ENCODE measurements at places on chromosomes 12 and 14.

GRCh38 chr12:43841253-43841652 lies 5.4 kb downstream of the TMEM117 start:
- DNase-seq = no peak

- peak; percentile 50 for DNase-seq
Observed at GRCh38 chr12:104049278-104049902, 597 bp downstream of the GLT8D2 start.

DNA sequence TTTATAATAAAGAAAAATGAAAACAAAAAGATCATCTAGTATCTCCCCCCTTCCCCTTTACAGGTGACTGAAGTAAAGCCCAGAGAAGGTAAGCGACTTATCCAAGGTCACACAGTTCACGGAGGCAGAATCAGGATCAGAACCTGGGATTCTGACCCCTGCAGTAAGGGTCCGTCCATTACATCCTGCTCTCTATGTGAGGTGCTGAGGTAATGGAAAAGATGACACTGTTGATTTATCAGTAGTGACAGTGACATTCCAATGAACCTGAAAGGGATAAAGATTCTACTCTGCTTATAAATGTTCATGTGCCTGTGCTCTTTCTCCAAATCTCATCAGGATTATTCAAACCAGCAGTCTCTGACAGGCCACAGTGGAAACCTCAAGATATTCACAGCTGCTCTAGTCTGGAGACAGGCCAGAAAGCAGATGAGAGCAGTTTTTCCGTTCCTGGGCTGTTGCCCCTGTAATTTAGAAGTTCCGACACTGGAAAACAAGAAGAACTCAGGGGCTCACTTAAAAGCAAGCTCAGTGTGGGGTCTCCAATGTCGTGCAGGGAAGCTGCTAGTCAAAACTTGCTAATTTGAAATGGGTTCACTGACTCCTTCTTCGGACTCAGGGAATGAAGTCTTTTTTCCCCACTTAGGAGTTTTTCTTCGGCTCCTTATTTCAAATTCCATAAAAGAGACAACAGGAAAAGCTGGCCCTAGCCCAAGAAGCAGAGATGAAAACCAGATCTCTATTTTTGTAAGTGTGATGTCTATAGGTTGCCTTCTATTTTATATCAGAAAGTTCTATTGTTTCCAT lies 131.8 kb upstream of the EEA1 start:
- peak; percentile 56 for DNase-seq

GRCh38 chr12:63958876-63959580 lies 114.5 kb downstream of the SRGAP1 start:
- DNase-seq = no peak

GRCh38 chr12:80509781-80510556 lies 65.9 kb downstream of the PTPRQ start:
- peak; percentile 57 for DNase-seq

- peak; percentile 58 for DNase-seq
Observed at GRCh38 chr14:73696466-73697400, 17.5 kb downstream of the PNMA1 start.

- peak; percentile 25 for DNase-seq
Observed at GRCh38 chr14:22303589-22304195, 285.3 kb downstream of the DAD1 start.

- DNase-seq = peak; percentile 67
Observed at GRCh38 chr12:101759396-101760047, 20.3 kb upstream of the SYCP3 start.

DNA sequence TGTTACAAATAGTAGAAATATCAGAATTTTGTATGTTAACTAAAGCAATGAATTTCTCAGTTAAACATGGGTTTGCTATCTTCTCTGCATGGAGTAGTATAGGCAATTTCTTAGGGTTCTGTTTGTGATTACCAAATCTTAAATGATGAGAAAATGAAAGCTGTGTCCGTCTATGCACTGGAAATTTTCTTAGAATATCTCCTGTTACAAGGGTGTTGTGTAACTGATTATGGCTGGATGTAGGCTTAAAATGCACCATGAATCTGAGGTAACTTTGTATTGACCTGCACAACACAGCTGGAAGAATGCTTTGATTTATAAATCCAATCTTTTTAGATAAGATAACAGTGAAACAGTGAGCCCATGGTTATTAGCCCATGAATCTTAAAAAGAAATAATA lies 17.8 kb downstream of the TRIP11 start:
- DNase-seq = no peak

GRCh38 chr14:58291646-58292045 lies 6.7 kb upstream of the ARID4A start:
- no peak for DNase-seq

- peak; percentile 62 for DNase-seq
Observed at GRCh38 chr14:100237735-100238418, 1.1 kb upstream of the YY1 start.

GRCh38 chr12:3168223-3169221 lies 91.3 kb downstream of the TSPAN9 start:
- DNase-seq = peak; percentile 63

DNA sequence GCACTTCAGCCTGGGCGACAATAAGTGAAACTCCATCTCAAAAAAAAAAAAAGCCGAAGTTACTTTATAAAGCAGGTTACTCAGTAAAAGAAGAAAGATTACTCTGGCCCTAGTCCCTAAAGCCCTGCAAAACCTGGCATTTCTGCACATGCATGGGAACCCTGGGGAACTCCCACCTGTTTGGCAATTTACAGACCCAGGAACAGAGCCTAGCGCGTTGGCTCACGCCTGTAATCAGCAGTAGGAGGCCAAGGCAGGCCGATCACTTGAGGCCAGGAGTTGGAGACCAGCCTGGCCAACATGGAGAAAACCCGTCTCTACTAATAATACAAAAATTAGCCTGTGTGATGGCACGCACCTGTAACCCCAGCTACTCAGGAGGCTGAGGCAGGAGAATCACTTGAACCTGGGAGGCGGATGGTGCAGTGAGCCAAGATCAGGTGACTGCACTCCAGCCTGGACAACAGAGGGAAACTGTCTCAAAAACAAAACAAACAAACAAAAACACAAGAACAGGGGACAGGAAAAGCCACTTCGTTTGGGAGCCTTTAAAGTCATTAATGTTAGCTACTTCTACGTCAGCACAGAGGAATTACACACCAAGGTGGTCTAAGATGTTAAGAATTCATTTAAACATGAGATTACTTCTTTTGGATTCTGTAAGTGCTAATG lies 34.1 kb upstream of the SPTSSA start:
- no peak for DNase-seq

- DNase-seq = no peak
Observed at GRCh38 chr12:125633686-125634085, 568.5 kb downstream of the AACS start.

GRCh38 chr14:100604709-100605108 lies 17.5 kb upstream of the BEGAIN start:
- DNase-seq = no peak

DNA sequence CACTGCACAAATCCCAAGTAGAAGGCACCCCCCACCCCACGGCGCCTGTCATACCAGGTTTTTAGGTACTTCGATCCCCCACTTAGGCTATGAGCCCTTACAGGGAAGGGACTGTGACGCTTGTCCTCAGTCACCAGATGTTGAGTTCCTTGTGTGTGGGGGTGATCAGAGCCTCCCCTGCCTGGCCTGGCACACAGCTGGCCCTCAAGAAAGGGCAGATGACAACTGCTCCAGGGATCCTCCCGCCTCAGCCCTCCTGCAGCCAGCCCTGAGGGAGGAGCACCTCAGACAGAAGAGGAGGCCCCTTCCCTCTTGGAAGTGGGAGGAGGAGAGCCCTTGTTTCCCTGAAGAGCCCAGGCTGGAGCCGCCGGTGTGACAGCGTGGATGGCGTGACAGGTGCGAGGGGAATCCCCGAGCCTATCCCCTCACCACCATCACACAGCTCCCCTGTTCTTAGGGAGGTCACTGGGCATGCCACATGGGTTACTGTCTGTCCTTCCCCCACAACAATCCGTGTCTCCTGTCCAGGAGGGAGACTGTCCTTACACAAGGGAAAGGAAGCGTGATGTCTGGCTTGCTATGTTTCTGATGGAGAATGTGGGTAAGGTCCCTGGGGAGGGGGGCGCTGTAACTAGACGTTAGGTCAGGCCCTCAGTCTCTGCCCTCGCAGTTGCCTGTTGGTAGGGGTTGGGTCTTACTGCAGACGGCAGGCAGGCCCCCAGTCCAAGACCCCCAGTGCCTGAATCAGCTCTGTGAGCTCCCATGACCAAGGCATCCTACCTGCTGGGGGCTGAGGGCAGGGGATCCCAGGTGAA lies 31.4 kb downstream of the P2RX4 start:
- peak; percentile 40 for DNase-seq

- no peak for DNase-seq
Observed at GRCh38 chr12:78455991-78456390, 408.6 kb upstream of the SYT1 start.

- no peak for DNase-seq
Observed at GRCh38 chr14:69131176-69131575, 21.7 kb downstream of the DCAF5 start.

- DNase-seq = no peak
Observed at GRCh38 chr14:56340932-56341331, 222.7 kb downstream of the PELI2 start.

DNA sequence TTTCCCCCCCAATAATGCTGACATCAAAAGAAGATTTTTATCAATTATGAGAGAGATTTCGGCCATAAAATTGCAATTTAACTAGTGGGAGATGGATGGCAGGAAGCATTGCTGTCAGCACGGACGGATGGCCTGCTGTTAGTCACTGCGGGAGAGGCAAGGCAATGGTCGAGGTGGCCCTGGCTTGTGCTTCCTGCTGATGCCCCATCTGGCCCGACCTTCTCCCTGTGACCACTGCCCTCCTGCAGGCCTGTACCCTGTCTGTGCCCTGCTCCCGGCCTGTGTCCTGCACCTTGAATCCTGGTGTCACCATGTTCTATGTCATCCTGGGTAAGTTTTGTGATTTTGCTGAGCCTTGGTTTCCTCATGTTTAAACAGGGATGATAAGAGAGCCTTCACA lies 67.6 kb downstream of the ADCK1 start:
- no peak for DNase-seq

All from AG08395 (cell line).